ENCODE measurements at places on chromosomes 1 and 21.

DNA sequence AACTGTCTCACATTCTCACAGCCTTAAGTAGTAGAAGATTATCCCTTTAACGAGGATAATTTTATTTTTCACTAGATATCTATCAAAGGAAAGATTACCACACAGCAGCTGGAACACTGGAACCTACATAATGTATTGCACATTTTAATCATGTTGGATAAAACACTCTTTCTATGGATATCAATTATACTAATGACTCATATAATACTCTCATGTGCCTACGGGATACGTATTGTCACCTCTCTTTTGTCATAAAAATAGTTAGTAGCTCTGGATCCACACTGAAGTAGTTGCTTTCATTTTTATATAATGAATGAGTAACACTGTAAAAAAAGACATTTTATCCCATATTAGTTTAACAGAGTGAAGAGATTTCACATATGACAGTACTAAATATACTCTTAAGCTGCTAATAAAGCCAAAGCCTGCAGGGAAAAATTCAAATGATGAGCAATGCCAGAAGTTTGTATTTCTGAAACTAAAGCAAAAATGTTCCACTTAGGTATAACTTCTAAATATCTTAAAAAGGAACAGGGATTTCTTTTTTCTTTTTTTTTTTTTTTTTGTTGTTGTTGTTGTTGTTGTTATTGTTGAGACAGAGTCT is 408.7 kb upstream of the PKN2 start:
- DNase-seq: no peak

DNA sequence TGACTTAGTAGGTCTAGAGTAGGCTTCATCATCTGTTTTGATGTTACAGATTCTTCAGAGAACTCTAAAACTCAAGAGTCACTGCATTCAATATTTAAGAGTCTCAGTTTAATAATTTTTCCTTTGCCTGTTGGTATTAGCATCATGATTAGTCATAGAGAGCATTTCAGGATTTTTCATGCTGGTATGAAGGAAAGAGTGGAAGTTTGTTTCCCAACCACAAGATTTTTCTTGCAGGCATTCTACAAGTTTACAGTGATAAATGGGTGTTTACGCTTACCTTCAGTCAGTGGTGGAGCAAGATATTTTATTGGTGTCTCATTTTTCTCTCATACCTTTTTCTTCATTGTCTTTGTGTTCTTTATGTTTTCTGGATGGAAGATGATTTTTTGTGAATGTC is 58.4 kb upstream of the MYOCOS start:
- DNase-seq: no peak

GRCh38 chr1:198773523-198773922 is 134.7 kb downstream of the PTPRC start:
- no peak for DNase-seq

DNA sequence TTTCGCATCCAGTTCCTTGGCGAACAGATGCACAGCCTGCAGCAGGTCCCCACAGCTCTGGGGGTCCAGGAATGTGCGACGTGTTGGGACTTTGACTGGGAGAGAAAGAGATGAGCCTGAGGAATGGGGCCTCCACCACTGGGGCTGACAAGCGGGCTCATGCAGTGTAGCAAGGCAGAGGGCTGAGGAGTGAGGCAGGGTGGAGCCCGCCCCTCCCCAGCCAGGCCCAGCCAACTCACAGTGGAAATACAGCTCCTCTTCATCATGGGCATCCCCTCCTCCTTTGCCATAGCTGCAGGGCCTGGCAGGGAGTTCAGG is 30.7 kb downstream of the CDCA8 start:
- DNase-seq: no peak

Measured in osteocyte (in vitro differentiated cells).